Spinal cord (tissue), 10 donors: ENCODE measurements at places on chromosomes 16 and 17. TPM values are rescaled to one million over a fixed set of nuclear protein-coding genes. Genes with fewer than 3 reads are reported as not detected.

- no peak overlapping the region for H3K27ac ChIP-seq
- no peaks in the 10 kb centered on the region for H3K27me3 ChIP-seq
- H3K4me1 ChIP-seq = peaks cover 9% of the 10 kb centered on the region
- H3K4me3 ChIP-seq = no peak overlapping the region
- DNase-seq = no peak
Observed at GRCh38 chr16:50880926-50881325, 139.0 kb downstream of the CYLD start.

GRCh38 chr16:72764015-72764654 lies 283.8 kb downstream of the ZFHX3 start:
- no peaks in the 10 kb centered on the region for H3K27me3 ChIP-seq
- H3K36me3 ChIP-seq = no peaks in the 10 kb centered on the region
- no peak overlapping the region for H3K27ac ChIP-seq
- H3K4me3 ChIP-seq = no peak overlapping the region
- DNase-seq = no peak

DNA sequence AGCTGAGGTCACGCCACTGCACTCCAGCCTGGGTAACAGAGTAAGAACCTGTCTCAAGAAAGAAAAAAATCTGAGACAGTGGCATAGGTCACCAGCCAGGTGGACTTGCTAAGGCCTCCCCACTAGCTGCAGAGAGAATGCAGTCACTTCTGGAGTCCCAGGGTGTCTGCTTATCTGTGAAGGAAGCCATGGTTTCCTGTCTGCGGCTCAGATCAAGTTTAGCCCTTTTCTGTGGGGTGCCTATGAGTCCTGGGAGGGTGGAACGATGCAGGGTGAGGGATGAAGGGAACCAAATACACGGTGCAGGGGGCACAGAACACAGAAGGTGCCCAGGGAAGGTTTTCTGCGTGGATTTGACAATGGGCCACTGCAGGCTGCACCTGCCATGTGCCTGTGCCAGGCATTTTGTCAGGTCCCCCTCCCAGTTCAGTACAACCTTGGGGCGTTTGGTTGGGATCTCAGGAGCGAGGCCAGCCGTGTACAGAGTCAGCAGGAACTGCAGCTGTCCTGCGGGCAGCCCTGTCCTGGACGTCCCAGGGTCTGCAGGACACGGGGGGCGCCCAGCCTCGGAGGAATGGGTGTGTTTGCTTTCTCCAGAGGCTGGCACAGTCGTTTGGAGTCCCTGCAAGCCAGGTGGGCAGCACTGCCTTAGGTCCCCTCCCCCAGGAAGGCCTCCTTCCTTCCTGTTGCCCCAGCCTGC lies 41.8 kb downstream of the RAB11FIP4 start:
- H3K27ac ChIP-seq = no peak overlapping the region
- H3K36me3 ChIP-seq = peaks cover 27% of the 10 kb centered on the region
- H3K27me3 ChIP-seq = peaks cover 4% of the 10 kb centered on the region
- DNase-seq = no peak

DNA sequence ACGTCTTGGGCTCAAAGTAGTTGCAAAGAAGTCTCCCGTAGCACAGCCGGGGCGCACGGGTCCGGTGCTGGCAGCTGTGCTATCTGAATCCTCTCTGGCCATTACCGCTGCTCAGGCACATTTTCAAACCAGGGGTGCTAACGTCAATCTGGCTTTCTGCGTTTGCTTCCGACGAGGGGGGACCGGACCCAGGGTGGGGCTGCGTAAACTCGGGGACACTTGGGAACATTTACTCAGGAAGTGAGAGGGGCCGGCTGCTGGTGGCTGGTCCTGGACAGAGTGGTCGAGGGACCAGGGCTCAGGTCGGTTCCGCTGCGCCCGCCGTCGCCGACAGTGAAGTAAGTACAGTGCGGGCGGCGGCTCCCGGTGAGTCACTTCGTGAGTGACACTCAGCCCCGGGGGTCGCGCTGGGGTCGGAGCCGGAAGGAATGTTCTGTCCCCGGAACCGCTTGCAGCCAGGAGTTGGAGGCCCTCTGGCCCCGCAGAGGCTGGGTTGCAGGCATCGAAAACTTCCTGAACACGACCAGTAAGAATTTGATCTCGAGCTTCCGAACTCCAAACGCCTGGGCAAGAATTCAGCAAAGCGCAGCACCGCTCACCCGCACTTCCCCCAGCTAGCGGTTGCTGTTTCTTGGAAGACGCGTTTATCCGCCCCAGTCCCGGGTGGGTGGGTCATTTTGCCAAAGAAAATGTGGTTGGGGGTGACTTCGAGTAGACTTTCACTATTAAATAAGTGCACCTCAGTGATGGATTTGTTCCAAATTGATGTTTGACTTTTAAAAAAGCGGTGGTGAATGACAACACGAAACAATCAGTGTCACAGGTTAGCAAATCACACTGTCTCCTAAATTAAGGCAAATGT lies 1.4 kb upstream of the HS3ST3B1 start:
- peak overlapping the region; percentile 24 for H3K4me3 ChIP-seq
- H3K27me3 ChIP-seq = peaks cover 94% of the 10 kb centered on the region
- no peaks in the 10 kb centered on the region for H3K36me3 ChIP-seq
- no peak for DNase-seq
- H3K27ac ChIP-seq = no peak overlapping the region

DNA sequence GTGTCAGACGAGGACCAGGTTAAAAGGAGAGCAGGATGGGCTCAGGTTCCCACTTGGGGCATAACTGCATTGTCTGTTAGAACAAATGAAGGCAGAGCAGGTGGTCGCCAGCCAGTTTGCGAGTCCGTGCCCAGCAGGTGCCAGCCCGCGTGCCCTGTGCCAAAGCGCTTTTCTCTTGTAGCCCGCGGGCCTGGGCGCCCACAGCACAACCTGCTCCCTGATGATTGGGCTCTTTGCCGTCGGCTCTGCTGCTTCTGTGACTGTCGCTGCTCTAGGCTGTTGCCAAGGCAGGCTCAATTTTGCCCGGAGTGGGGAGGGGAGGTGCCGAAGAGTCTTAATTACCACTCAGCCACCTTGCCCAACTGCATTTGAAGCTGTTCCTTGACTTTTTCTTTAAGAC lies 21.1 kb downstream of the KNOP1 start:
- no peaks in the 10 kb centered on the region for H3K27me3 ChIP-seq
- H3K27ac ChIP-seq = peak overlapping the region; percentile 50
- peaks cover 23% of the 10 kb centered on the region for H3K4me1 ChIP-seq
- H3K4me3 ChIP-seq = no peak overlapping the region

Gene UBFD1
- total RNA-seq = 82.0 TPM
